Activated effector memory CD4-positive, alpha-beta T cell treated with anti-CD3 and anti-CD28 coated beads, Interleukin-2, amount 50 U/mL, for 16 hours (primary cell): ENCODE measurements at places on chromosomes 6 and 20.
A peak's percentile ranks its signal among the peaks of the same experiment; 100 is the strongest.

- DNase-seq: no peak
These were observed 94.9 kb upstream of the ADGRF1 start for GRCh38 chr6:47137073-47137472.

GRCh38 chr20:14879020-14879697 lies 541.7 kb upstream of the FLRT3 start:
- DNase-seq: no peak

GRCh38 chr6:147621263-147621662 lies 112.8 kb downstream of the SAMD5 start:
- DNase-seq: no peak

DNA sequence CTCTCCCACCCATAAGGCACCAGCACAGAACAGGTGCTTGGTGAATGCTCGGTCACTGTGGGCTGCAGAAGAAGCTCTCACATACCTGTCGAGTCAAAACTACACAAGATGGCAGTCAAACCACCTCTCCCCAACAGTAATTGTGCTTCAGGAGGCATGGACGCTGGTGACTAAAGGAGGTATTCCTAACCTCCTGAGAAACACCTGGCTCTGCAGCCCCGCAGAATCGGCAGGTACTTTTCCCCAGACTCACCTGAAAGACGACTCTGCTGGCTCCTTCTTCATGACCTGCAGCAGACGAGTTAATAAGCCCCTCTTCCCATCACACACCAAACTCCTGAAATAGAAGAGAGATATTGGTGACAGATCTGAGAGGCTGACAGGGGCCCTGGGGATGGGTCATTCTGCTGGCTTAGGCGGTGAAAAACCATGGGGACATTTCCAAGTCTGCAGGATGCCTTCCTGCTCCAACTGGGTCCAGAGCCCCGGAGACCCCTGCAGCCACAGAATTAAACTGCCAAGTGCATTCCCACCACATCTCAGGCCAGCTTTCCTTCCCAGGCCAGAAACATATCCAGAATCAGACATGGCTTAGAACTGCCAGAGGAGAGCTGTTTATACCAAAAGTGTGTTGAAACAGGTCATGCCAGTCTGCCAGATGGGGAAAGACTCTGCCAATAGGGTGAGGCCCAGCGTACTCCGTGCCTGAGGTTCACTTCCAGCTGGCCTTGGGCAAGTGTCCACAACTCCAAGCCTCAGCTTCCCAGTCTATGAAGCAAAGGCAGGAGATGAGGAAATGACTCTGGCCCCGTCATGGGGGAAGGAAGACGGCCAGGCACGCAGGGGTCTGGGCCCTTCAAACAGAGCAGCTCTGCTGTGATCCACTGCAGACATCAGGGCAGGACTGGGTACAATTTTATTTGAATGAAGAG lies 53.0 kb downstream of the MYH7B start:
- DNase-seq: peak; percentile 36

DNA sequence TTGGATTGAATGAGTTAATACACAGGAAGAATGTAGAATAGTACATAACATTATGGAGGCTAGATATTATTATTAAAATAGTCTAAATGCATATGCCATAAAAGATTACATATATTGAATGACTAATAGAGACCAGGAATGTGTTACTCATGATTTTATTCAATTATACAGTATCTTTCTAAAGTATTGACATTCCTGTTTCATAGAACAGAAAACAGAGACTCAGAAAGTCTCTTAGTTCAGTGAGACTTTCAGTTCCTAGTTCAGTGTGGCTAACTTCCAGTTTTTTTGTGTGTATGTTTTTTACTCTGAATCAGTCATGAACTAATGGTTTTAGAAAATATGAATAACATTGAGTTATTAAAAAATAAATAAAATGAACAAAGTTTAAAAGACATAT lies 34.6 kb upstream of the TMEM244 start:
- DNase-seq: no peak

- DNase-seq: peak; percentile 97
These were observed at the start of gene FKBP1A for GRCh38 chr20:1392693-1393506. FKBP1A (minus strand) TSS chr20:1393054; CDS start chr20:1392998, 56 bp downstream.

DNA sequence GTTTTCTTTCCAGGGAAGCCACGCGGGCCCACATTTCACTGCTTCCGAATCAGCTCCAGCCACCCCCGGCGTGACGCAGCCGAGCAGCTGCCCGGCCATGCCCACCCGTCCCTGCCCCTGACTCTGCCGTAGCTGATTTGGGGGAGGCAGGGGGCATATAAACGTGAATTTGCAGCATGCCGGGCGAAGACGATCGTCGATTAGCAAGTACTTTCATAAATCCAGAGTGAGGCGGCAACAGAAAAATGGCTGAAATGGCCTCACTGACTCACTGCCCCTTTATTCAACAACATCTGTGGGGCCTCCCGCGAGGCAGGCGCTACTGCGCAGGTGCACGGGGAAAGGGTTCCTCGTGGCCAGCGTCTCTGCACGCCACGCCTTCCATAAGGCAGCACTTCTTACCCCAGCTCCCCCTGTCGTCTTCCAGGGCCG lies 118.0 kb downstream of the DLL1 start:
- no peak for DNase-seq

DNA sequence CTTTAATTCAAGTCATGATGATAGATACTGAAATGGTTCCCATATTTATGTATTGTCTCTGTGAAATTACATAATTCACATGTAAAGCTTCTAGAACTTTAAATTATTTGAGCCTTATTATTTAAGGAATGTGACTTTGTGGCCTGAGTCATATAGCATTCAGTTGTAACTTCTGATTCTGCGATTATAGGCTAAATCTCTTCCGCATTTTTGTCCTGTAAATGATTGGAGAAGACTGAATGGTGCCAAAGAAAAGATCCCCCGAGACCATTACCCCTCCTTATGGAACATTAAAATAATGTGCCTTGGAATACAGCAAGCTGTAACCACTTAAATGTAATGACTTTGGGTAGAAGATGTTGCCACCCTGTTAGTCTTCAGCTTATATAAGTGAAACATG lies 63.3 kb upstream of the MAP7 start:
- no peak for DNase-seq

GRCh38 chr6:53647462-53648094 lies 18.0 kb downstream of the KLHL31 start:
- peak; percentile 67 for DNase-seq

GRCh38 chr20:9166153-9166780 lies 97.4 kb downstream of the PLCB4 start:
- no peak for DNase-seq

- no peak for DNase-seq
These were observed 9.2 kb upstream of the GHRH start for GRCh38 chr20:37270576-37271420.

GRCh38 chr20:2763186-2763585 lies 37.2 kb downstream of the CPXM1 start:
- DNase-seq: no peak
